ENCODE measurements at places on chromosomes 16 and 17.

DNA sequence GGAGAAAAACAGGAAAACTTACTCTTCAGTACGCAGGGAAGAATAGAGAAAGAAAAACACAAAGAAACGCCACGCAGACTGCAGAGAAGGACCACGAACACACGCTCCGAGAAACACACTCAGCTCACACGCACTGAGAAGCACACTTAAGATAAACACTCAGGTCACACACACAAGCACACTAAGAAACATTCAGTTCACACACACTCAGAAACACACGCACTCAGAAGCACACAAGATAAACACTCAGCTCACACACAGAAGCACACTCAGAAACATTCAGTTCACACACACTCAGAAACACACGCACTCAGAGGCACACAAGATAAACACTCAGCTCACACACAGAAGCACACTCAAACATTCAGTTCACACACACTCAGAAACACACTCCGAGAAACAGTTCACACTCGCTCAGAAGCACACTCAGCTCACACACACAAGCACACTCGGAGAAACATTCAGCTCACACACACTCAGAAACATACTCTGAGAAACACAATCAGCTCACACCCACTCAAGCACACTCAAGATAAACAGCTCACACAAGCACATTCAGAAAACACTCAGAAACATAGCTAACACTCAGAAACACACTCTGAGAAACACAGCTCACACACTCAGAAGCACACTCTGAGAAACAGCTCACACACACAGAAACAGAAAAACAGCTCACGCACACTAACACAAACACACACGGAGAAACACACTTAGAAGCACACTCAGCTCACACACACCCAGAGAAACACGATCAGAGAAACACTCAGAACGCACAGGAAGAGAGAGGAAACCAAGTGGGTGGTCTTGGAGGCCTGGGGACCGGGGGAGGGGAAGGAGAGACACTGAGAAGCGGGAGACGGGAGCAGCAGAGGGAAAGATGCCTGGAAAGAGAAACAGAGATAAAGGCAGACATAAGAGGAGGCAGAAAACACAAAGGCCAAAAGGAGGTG is 908 bp downstream of the TMEM98 start:
- peak; percentile 73 for DNase-seq

DNA sequence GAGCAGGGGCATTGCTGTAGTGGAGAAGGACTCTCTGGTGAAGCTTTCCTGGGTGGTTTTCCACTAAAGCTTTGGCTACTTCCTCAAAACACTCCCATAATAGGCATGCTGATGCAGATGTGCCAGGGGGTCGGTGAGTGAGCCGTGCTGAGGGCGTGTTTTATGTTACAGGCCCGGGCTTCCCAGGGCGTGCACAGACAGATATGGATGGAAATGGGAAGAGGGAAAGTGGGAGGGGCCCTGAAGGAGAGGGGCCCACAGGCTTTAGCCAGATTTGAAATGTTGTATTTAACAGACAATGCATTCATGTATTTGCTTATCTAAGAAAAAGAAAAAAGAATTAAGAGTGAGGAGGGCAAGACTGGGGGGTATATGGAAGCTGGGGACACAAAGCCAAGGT is 56.3 kb downstream of the IL21R start:
- DNase-seq, result no peak

DNA sequence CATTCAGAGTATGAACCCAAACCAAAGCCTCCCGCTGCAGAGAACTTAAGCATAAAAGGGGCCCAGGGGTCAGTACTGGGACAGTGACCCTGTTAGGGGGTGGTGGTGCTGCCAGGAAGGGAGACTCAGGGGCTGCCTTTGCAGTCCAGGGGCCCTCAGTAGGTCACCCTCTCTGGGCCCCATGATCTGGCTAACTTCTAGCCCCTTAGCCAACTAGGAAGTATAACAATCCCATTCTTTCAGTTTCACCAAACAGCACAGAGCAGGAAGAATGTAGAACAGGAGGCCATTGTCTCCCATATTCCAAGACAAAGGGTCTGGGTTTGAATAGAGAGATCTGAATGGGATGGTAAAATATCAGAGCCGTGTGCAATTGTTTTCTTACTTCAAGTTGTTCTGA is 378.6 kb upstream of the C16orf82 start:
- DNase-seq, result no peak

DNA sequence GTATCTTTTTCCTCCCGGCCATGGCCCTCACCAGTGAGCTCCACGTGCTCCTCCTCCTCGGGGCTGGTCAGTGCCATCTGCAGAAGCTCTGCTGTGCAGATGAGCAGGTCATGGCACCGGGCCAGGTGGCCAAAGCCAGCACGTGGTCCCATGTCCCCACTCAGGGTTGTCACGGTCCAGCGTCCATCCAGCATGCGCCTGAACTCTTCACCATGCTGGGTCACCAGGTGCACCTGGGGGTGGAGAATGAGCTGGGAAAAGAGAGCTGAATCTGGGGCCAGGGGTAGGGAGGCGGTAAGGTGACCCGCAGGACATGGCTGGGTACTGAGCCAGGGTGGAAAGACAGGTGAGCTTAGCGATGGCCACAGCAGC is 1.3 kb downstream of the DHX58 start:
- no peak for DNase-seq

- DNase-seq, result no peak
These were observed 18.2 kb downstream of the HEATR3 start for GRCh38 chr16:50083996-50084395.

DNA sequence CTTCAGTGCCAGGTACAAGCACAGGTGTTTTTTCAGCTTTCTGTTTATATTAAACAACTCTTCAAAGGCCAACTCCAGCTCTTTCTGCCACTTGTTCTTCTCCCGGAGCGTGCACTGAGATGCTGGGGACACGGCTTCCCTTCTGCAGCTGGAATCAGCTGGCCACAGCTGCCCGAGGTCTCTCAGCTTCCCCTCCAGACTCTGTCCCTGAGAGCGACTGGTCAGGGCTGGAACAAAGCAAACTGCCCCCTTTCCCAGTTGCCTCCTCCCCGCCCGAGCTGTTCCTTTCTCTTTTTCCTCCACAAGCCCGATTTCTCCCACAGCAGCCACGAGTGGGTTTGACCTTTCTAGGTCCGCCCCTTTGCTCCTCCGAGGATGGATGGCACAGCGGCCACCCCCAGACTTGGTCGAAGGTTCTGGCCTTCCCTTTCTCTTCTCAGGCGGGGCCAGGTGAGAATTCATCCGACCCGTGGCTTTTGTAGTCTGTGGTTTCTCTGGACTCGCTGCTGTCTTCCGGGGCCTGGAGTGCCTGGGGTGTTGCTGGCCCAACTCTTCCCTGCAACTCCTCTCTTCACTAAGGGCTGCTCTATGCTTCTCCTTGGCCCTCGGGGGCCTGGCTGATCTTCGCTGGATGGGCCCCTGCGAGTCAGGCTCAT is 11.5 kb downstream of the CEP295NL start:
- no peak for DNase-seq

DNA sequence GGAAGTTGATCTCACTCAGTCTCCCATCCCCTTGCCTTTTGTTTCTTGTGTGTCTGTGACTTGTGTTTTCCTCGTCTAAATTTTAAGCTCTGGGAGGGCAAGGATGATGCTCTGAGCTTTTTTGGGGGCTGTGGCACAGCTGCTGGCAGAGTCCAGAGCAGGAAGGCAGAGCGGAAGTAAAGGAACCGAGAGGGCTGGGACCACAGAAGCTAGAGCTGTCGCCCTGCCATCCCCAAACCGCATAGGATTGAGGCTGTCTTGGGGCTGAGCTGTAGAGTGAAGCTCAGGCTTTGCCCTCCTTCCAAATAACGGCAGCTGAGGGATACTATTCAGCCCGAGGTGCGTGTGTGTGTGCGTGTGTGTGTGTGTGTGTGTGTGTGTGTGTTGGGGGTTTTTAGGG is 3.8 kb upstream of the DNAH2 start:
- no peak for DNase-seq

Data from ecto neural progenitor cell (in vitro differentiated cells).